ENCODE measurements at places on chromosomes 5 and 9. TPM values are rescaled to one million over a fixed set of nuclear protein-coding genes. Genes with fewer than 3 reads are reported as not detected.

DNA sequence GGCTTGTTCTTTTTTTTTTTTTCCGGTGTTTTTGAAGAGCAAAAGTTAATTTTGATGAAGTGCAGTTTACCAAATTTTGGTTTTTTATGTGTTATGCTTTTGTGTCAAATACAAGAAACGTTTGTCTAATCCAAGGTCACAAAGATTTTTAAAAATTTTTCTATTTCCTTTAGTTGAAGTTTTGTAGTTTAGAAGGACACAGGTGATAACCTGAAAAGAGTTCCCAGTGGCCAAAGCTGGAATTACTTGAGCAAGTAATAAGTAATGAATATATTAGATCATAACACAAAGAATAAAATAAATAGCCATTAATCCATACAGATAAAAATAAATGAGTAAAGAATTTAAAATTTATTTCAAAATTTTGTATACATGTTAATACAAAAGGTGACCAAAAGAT, 71.5 kb downstream of the FCHO2 start:
- no peak for DNase-seq

GRCh38 chr9:129108805-129109536, 1.6 kb downstream of the CRAT start:
- no peak for DNase-seq

GRCh38 chr9:5269249-5269715, 35.2 kb downstream of the RLN2 start:
- DNase-seq = no peak

DNA sequence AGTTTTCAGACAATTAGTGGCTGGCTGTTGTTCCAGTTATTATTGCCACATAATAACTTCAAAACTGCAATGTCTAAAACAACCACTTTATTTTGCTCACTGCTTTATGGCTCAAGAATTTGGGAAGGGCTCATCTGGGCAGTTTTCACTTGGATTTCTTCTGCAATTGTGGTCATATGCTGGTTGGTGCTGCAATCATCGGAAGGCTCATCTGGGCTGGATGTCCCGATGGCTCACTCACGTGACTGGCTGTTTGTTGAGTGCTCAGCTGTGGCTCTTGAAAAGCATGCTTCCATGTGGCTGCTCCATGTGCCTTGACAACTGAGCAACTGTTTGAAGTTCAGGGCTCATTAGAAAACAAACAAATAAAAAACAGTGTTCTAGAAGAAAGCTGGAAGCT, 1032.5 kb downstream of the DTWD2 start:
- DNase-seq = no peak

- no peak for DNase-seq
These were observed 34.4 kb downstream of the SNX18 start for GRCh38 chr5:54551926-54552325.

GRCh38 chr5:125402787-125403186, 656.3 kb upstream of the ZNF608 start:
- DNase-seq = no peak

GRCh38 chr9:127455324-127455992, 4.1 kb downstream of the LRSAM1 start:
- no peak for DNase-seq

DNA sequence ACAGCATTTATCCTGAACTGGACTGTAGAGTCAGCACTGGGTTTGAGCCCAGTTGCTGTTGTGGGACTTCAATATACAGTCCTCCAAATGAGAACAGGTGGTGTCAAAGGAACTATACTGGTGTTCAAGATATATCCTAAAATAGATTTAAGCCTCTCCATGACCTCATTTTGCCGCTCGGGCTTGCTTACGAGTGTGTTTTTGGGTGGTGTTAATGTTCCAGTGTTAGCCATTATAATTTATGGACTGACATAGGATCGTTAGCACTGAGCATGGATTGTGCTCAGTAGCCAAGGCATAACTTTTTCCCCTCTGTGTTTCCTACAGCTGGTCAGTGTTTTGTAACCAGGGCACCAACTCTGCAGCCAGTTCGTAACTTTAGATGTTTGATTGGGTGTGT, 306.6 kb downstream of the SPATA31D1 start:
- no peak for DNase-seq

- no peak for DNase-seq
These were observed 28.2 kb upstream of the NCS1 start for GRCh38 chr9:130143958-130144366.

GRCh38 chr9:129343424-129344375, 165.6 kb upstream of the IER5L start:
- no peak for DNase-seq

GRCh38 chr9:38196714-38197113, 127.7 kb upstream of the SHB start:
- no peak for DNase-seq

DNA sequence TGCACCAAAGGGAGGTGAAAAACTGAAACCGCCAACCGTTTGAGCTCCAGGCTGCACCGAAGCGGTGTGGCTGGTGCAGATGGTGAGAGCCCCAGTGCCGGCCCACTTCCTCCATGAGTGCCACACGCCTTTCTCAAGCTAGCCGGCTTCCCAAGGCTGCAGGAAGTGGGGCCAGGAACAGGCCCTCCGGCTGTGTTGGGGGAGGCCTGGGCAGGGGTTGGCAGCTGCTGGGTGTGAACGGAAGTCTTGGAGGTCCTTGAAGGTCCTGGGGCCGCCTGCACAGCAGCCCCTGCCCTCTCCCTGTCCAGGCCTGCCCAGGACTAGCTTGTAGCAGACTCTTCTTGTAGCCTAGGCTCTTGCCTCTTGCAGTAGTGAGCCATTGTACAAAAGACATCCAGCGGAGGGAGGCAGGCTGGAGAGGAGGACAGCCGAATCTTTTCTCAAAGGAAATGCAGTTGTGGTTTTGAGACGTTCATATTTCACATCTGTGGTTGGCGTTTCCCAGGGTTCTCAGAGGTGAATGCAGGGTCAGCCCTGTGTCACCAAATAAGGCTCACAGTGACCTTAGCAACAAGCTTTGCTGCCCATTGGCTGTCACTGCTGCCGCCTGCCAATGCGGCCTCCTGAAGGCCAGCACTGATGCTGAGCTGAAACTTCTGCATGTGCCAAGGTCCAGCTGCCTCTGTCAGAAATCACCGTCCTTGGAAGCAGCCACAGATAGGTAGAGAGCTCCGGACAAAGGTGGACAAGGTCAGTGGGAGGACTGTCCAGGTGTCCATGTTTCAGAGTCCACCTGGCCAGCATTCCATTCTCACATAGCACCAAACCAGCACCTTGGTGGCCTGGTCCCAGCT, 23.9 kb downstream of the IRF1 start:
- DNase-seq = no peak

DNA sequence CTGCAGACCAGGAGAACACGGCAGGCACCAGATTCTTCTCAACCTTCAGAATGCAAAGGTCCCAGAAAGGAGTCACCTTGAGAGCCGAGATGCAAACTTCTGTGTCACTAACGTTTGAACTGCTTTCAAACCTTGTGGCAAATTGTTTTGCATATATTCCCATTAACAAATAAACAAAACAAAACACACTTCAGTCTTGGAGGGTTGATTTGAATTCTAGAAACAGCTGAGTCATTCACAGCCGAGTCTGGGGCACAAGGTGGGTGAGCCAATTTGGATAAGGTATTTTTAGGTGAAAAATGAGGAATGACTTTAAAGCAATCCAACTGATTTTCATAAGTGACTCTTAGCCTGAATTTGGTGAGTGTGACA, 38.8 kb upstream of the ANKRD33B start:
- DNase-seq = no peak

DNA sequence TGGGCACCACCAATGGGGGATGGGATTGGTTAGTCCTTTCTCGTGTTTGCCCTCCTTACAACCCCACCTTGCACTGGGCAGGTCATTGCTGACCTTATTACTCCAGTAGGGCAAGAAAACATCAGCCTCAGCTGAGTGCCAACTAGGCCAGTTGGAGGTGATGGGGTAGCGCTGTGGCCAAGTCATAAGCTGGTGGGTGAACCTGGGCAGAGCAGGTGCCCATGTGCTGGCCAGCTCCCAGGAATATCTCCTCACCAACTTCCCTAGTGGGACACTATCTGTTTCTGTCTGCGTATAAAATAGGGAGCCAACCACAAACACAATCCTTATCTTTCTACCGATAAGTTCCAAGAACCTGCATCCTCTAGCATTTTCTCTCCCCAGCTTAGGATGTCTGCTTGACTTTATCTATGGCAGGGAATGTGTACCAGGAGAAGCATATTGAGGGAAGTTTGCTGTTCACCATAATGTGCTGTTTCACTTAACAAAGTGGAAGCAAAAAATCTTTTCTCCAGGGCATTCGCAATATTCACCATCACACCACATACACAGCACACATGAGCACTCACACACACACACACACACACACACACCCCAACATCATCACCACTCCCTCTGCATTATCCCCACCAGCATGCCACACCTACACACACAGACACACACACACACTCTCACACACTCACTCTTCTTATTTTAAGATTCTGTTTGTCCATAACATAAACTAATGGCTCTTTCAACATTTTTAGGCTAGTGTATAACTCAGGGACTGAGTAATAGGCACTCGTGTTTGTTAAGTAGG, 390.0 kb downstream of the ENC1 start:
- DNase-seq = no peak

DNA sequence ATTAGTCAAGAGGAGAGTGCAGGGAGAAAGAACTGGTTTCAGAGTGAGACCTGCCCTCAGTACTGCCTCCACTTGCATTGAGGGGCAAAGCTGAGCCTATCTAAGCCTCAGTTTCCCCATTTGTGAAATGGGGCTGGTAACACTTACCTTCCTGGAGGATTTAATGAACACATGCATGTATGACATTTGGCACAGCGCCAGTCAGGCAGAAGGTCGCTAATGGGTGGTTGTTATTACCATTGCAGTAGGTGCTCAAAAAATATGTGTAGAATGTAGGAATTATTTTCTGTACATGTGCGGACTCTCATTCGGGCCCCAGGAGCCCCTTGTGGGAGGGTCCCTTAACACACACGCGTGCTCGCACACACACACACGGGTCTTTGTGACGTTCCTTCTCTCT, 10.9 kb downstream of the FAT2 start:
- DNase-seq = no peak

- DNase-seq = peak; percentile 59
These were observed at the start of gene STX17 for GRCh38 chr9:99906403-99907207. Gene STX17, plus strand, starts transcription at chr9:99906654. Its CDS starts 8,586 bp downstream, at chr9:99915240.

DNA sequence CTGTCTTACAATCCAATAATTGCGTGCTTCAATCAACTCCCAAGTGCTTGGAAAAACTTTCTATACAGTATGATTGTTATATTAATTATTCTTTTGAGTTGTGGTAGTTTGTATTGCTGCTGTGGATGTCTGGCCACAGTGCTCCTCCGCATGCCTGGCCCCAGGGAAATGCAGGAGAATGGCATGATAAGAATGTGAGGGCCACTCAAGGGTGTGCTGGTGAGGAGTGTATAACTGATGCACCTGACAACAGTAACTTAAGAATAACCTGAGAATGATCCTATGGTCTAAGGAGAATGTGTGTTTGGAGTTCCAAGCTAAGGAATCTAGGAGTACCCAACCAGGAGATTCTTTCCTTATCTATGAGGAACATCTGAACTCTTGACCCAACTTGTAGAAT, 152.9 kb upstream of the APC start:
- DNase-seq = no peak

DNA sequence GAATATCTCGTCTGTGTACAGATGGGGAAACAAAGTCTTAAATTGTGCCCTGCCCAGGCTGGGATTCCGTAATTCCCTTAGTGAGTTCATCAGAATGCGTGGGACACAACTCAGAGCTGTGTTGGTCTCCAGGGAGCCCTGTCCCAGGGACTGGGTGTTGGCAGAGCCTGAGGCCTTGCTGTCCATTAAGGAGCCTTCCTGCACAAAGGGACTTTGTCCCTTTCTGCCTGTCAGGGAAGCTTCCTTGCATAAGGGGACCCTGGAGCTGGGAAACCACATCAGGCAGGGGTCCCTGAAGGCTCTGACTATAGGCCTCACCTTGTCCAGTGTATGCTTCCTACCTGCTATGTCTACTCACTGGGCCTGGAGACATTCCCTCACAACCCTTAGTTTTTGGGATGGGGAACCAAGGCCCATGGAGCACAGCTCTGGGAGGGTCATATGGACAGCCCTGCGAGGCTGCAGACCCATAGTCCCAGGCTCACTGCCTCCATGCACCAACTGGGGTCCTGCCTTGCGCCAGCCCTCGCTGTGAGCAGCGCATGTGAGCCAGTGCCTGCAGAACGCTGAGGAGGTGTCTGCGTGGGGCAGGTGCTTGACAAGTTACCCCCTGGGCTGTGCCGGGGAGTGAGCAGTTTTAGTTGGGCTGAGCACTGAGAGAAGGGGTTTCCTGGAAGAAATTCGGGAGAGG, 1.6 kb downstream of the CARD19 start:
- no peak for DNase-seq

DNA sequence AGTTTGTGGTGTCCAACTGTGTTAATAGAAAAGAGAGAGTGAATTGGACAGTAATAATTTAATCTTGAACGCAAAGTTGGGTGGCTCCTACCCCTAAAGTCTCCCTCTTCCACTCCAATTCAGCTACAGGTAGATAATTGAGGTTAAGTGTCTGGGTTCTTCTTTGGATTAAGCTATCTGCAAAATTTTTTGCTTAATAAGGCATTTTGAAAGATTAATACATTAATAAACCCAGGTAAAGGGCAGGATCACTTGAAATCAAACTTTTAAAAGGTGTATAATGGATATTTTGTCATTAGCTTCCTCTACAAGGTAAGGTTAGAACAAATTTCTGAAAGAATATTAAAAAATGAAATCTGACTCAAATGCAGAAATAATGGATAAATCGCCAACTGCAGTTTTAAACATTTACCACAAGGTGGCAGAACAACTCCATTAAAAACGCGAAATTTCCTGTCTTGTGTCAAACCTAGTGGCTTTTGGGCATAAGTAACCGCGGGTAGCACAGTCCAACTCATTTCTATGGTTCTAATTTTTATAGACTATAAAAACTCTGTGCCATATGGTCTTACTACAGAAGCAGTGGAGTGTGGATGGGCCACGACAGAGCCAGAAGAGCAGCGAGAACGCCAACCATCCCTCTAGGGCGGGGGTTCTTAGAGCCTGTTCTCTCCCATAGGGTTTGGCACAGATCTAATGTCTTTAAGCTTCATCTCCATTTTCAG, 276.5 kb downstream of the ARHGEF28 start:
- DNase-seq = no peak

DNA sequence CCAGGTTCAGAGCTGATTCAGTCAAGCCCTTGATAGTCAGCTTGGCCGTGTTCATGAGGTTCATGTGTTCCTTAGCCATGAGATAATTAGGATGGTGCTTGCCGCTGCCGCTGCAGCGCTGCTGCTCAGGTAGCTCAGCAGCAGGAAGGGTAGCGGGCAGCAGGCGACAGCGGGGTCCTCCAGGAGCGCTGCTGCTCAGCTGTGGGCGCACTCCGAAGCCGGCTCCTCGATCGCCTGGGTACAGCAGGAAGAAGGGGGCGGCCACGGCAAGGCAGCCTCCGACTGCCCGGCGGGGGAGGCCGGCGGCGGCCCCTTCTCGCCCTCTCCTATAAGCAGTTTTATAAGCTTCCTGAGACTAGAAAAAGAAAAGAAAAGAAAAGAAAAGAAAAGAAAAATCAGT, 1253.6 kb downstream of the EFNA5 start:
- DNase-seq = no peak

PCDHA3 gene
- polyA plus RNA-seq = 0.41 TPM

CNTLN gene
- polyA plus RNA-seq = 12.2 TPM

RGS7BP gene
- 7.2 TPM for polyA plus RNA-seq

PCDHB2 gene
- 4.9 TPM for polyA plus RNA-seq

TAF11L5 gene
- polyA plus RNA-seq = not detected

BARHL1 gene
- polyA plus RNA-seq = not detected

IFT74 gene
- 33.4 TPM for polyA plus RNA-seq

EXOC3 gene
- polyA plus RNA-seq = 47.2 TPM

TMEM8B gene
- 28.9 TPM for polyA plus RNA-seq

C9 gene
- 0.27 TPM for polyA plus RNA-seq

PRUNE2 gene
- polyA plus RNA-seq = 14.6 TPM

All from renal cortex interstitium (tissue), 15 donors.